ENCODE measurements at places on chromosomes 12 and 14.

DNA sequence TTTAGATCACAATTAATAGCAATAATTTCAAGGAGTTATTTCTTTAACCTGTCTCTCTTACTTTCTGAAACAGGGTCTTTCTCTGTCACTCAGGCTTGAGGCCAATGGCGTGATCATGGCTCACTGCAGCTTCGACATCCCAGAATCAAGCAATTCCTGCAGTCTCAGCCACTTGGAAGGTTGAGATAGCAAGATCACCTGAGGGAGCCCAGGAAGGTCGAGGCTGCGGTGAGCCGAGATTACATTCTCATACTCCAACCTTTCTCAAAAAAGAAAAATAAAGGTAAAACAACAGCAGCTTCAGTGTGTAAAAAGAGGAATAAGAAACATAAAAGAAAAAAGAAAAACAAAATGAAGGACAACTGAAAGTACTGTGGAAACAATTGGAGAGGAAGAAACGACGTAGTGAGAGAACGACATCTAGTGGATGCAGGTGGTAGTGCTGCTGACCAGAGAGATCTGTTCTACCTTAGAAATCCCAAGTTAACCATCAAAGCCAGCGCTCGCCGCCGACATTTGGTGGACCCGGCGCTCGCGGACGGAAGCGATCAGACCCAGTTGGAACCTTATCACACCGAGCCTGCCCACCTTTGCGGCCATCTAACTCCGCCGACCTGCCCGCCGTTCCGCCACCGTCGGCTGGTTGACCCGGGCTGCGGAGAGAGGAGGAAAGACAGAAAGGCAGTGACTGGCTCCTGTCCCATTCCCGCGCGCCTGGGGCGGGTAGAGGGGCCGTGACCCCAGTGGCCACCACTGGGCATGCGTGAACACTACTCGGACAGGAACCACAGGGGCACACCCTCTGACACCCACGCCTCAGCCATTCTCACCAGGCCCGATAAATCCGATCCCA, 196.1 kb downstream of the ALG10 start:
- peak; percentile 83 for DNase-seq
- H3K27me3 ChIP-seq: peaks cover 10% of the 10 kb centered on the region
- H3K4me1 ChIP-seq: peaks cover 8% of the 10 kb centered on the region
- H3K27ac ChIP-seq: peak overlapping the region; percentile 53
- H3K36me3 ChIP-seq: no peaks in the 10 kb centered on the region
- peak overlapping the region; percentile 75 for H3K4me3 ChIP-seq

GRCh38 chr12:98149691-98150210, 365.6 kb upstream of the TMPO start:
- no peak for DNase-seq
- H3K4me1 ChIP-seq: no peaks in the 10 kb centered on the region
- H3K27me3 ChIP-seq: peaks cover 7% of the 10 kb centered on the region
- no peak overlapping the region for H3K27ac ChIP-seq
- no peaks in the 10 kb centered on the region for H3K36me3 ChIP-seq

DNA sequence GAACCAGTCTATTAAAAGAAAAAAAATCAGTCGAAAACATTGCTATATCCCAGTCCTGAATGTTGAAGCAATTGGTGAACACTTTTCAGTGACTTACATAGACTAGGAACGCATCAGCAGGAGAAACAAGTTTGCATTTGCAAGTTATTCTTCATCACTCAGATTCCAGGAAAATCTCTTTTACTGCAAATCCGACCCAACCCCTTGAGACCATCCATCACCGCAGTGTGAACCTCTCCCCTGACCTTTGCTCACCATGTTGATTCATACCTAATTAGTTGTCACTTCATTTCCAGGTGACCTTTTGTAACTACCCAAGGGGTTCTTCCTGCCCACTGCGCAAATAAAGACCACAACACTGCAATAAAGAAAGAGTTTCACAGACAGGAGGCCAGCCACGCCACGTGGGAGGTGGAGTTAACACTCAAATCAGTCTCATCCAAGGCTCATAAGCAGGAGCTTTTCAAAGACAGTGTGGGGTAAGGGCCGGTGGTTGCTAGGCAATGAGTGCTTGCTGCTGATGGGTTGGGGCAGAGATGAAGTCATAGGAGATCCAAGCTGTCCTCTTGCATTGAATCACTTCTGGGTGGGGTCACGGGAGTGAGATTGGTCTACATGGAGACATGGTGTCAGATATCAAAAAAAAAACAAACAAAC, 241.3 kb upstream of the TMEM132C start:
- no peak for DNase-seq
- H3K36me3 ChIP-seq: no peaks in the 10 kb centered on the region
- H3K27me3 ChIP-seq: peaks cover 2% of the 10 kb centered on the region
- no peaks in the 10 kb centered on the region for H3K4me1 ChIP-seq
- no peak overlapping the region for H3K4me3 ChIP-seq

- peak overlapping the region; percentile 49 for H3K4me3 ChIP-seq
- peaks cover 9% of the 10 kb centered on the region for H3K4me1 ChIP-seq
- H3K27ac ChIP-seq: no peak overlapping the region
- H3K36me3 ChIP-seq: no peaks in the 10 kb centered on the region
- peaks cover 12% of the 10 kb centered on the region for H3K27me3 ChIP-seq
- DNase-seq: peak; percentile 26
Observed at GRCh38 chr14:73634011-73634833, 10.6 kb upstream of the DNAL1 start.

DNA sequence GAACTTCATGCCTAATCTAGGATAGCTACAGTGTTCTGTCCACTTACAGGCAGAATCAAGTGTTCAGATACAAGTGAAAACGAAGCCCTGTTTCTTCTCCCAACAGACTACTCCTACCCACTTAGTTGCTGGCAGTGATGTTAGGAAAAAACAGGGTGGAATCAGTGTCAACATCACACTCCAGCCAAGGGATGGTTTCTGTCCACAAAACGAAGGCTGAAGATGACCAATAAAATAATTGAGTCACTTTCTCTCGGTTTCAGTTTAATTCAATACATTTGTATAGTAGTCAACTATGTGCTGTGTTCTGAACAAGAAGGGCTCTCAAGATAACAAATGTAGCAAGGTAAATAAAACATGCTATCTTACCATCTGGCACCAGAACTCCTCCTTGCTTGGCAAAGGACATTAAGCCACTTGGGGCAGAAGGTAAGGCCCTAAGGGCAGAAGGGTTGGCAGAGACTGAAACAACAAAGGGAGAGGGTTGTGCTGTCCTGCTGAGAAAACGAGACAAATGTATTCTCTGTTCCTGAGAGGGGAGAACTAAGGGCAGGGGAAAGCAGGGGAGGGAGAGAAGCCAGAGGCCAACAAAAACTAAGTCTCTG, 393.6 kb downstream of the DPF3 start:
- H3K4me3 ChIP-seq: no peak overlapping the region
- H3K27ac ChIP-seq: no peak overlapping the region
- no peaks in the 10 kb centered on the region for H3K27me3 ChIP-seq
- DNase-seq: no peak
- H3K4me1 ChIP-seq: no peaks in the 10 kb centered on the region

GRCh38 chr12:29081101-29081500, 68.0 kb upstream of the FAR2 start:
- peaks cover 11% of the 10 kb centered on the region for H3K4me1 ChIP-seq
- H3K4me3 ChIP-seq: no peak overlapping the region
- no peak for DNase-seq

- H3K27me3 ChIP-seq: peaks cover 7% of the 10 kb centered on the region
- H3K27ac ChIP-seq: peak overlapping the region; percentile 87
- peaks cover 35% of the 10 kb centered on the region for H3K4me1 ChIP-seq
- peaks cover 1% of the 10 kb centered on the region for H3K36me3 ChIP-seq
- H3K4me3 ChIP-seq: peak overlapping the region; percentile 15
- DNase-seq: peak; percentile 79
Observed at GRCh38 chr12:94941440-94941862, 62.0 kb downstream of the NDUFA12 start.

DNA sequence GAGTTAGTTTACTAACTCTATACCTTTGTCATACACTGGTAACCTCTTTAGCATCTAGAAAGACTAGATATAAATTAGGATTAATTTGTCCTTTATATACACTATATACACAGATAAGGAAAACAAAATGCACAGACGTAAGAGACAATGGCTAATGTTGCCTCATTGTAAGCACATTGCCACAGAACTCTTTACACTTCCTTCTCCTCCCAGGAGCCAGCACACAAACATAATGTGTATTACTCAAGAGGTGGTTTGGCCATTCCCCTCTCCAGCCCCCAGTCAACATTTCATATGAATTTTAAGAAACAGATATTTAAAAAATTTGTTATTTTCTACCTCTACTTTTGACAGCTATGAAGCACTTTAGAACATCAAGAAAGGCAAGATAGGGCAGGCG, 131.4 kb upstream of the OR4E1 start:
- H3K27ac ChIP-seq: no peak overlapping the region
- no peaks in the 10 kb centered on the region for H3K36me3 ChIP-seq
- no peak overlapping the region for H3K4me3 ChIP-seq
- H3K27me3 ChIP-seq: peaks cover 12% of the 10 kb centered on the region
- no peaks in the 10 kb centered on the region for H3K4me1 ChIP-seq
- no peak for DNase-seq

- H3K4me1 ChIP-seq: no peaks in the 10 kb centered on the region
- peaks cover 8% of the 10 kb centered on the region for H3K27me3 ChIP-seq
- no peak overlapping the region for H3K27ac ChIP-seq
- H3K4me3 ChIP-seq: no peak overlapping the region
- no peaks in the 10 kb centered on the region for H3K36me3 ChIP-seq
Observed at GRCh38 chr12:109681986-109682707, 31.5 kb upstream of the FAM222A start.

DNA sequence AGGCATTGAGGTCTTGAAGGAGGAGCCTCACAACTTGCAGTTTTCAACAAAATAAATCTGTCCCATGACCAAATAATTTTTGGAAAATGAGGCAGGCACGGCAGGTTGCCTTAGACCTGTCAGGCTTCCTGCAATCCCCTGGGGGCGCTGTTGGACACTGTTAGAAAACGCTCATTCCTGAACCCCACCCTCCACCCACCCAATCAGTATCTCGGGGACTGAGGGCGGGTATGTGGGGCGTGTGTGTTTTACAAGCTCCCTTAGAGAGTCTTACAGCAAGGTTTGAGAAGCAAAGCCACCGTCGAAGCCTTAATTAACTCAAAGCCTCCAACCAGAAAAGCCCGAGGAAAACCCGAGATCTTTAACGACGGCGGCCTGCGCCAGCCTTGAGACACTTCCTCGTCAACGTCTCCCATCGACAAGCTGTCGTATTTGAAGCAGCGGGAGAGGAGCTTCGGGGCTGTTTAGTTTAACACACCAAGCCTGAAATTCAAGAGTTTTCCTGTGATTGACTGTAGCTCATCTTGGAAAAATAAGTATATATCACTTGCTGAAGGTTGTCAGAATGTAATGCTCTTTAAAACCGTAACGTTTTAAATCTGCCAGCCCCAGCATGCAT, 123.0 kb downstream of the GLT1D1 start:
- DNase-seq: peak; percentile 73
- H3K27me3 ChIP-seq: peaks cover 20% of the 10 kb centered on the region
- H3K4me3 ChIP-seq: no peak overlapping the region
- no peaks in the 10 kb centered on the region for H3K4me1 ChIP-seq

- no peak overlapping the region for H3K4me3 ChIP-seq
- no peaks in the 10 kb centered on the region for H3K27me3 ChIP-seq
- peaks cover 6% of the 10 kb centered on the region for H3K36me3 ChIP-seq
Observed at GRCh38 chr14:55274751-55275150, 3.5 kb downstream of the FBXO34 start.

GRCh38 chr14:105855246-105855892, 329.0 kb downstream of the TMEM121 start:
- H3K4me3 ChIP-seq: no peak overlapping the region
- H3K36me3 ChIP-seq: no peaks in the 10 kb centered on the region
- peaks cover 6% of the 10 kb centered on the region for H3K4me1 ChIP-seq
- H3K27ac ChIP-seq: no peak overlapping the region
- peaks cover 1% of the 10 kb centered on the region for H3K27me3 ChIP-seq
- DNase-seq: no peak

- no peaks in the 10 kb centered on the region for H3K4me1 ChIP-seq
- H3K4me3 ChIP-seq: no peak overlapping the region
- no peak overlapping the region for H3K27ac ChIP-seq
- H3K36me3 ChIP-seq: no peaks in the 10 kb centered on the region
- H3K27me3 ChIP-seq: peaks cover 2% of the 10 kb centered on the region
- DNase-seq: no peak
Observed at GRCh38 chr14:88069677-88070076, 64.7 kb downstream of the GPR65 start.

DNA sequence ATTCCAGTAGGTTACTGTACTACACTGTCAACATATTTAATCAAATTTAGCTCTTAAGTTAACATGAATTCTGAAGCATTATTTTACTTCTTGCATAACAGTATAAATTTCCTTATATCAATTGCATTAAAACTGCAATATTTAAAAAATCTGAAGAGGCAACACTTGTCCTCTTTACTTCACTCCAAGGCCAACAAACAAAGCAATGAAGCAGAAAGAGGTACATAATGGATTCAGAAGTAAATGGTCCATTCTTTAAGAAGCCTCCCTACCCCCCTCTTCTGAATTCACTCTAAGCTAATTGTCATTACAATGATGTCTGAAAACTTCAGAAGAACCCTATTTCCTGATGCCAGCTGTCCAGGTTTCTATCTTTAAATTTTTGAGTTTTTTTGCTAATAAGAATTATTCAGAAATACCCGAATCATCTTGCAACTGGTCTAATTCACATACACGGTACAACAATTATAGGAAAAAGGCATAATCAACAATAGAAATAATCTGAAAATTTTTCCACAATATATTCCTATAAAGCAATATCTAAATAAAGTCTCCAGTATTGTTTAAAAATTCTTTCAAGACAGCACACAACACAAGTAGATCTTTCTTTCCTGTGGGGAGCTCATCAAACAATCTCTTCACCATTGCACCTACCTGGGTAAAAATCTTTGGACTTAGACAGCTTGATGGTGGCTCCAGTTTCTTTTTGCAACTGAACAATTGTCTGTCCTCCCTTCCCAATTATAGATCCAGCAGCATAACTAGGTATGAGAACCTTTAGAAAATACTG, 2.9 kb downstream of the NOVA1 start:
- H3K27ac ChIP-seq: no peak overlapping the region
- H3K36me3 ChIP-seq: peaks cover 1% of the 10 kb centered on the region
- H3K4me3 ChIP-seq: no peak overlapping the region
- no peaks in the 10 kb centered on the region for H3K4me1 ChIP-seq
- peaks cover 28% of the 10 kb centered on the region for H3K27me3 ChIP-seq
- DNase-seq: no peak

DNA sequence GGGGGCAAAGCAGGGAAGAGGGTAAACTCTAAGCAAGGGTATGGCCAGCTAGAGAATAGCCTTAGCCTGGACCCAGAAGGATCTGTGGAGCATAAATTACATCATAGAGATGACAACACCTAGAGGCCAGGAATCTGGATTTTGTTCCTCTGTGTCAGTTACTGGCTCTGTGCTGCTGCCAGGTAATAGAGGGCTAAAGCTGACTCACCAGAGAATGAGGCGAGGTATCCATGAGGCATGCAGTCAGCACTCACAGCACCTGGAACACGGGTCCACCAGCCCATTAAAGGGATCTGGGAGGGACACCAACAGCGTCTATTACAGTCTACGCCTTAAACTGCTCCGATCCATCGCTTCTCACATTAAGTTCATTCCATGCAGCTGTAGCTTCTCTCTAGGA, 74.9 kb upstream of the CMKLR1 start:
- no peak overlapping the region for H3K4me3 ChIP-seq
- no peaks in the 10 kb centered on the region for H3K36me3 ChIP-seq

- H3K4me3 ChIP-seq: no peak overlapping the region
- H3K27ac ChIP-seq: no peak overlapping the region
- no peak for DNase-seq
- no peaks in the 10 kb centered on the region for H3K4me1 ChIP-seq
- H3K27me3 ChIP-seq: no peaks in the 10 kb centered on the region
Observed at GRCh38 chr12:82047446-82047845, 288.3 kb upstream of the PPFIA2 start.

- no peak overlapping the region for H3K27ac ChIP-seq
- H3K4me3 ChIP-seq: no peak overlapping the region
- no peaks in the 10 kb centered on the region for H3K36me3 ChIP-seq
- no peak for DNase-seq
Observed at GRCh38 chr12:2221030-2221621, 168.3 kb downstream of the CACNA1C start.
